ENCODE measurements at places on chromosomes 5 and 9.

DNA sequence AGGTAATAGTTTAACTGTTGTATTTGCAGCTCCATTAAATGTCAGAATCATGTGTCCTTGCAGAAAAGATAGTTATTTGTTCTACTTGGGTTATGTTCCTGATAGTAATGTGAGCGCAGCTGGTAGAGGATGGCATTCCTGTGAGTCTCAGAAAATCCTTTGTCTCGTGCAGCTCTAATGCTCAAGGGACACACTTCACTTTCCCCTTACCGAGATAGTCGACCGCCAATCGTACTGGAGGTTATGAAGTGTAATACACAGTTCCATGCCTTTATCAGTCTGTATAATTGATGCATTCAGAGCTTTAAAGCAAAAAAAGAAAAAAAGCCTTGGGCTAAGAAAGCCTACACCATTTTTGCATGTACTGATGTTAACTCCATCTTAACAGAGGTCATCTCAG is 60.2 kb upstream of the SRP19 start:
- no peak for DNase-seq

DNA sequence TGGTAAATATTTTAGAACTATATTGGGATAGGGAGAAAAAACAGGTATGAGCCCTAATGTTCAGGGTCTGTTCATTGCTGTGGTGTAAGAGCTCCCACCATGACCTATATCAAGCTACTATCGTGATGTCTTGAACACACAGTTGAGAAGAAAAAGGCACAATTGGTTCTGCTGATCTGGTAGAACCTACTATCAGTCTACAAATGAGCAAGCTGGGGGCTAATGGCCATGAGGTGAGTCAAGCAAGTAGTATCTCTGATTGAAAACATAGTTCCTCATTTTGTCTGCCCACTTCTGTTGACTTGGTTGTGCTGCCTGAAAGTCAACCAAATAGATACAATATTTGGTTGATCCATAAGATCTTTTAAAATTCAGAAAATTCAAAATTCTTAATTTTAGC is 1026.3 kb downstream of the CDH12 start:
- no peak for DNase-seq

DNA sequence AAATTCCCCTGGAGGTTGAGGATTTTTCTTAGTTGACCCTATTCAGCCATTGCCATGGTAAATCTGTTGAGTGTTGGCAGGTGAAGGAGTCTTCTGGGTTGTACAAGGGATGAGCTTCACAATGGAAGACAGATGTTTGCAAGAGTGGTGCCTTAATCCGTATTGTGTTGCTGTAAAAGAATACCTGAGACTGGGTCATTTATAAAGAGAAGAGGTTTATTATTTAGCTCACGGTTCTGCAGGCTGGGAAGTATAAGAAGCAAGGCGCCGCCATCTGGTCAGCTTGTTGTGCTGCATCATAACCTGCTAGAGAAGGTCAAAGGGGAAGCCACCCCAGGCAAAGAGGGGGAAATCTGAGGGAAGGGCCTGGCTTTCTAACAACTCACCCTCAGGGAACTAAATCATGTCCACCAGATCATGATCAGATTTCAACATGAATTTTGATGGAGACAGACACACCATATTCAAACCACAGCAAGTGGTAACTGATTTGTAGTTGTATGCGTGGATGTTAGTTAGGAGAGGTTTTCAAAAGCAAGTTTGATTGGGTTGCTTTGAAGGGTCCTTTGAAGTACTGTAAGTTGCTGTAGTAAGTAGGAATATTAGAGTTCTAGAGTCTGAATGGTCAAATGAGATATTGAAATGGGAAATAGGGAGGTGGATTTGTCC is 2.5 kb downstream of the TNPO1 start:
- DNase-seq, result peak; percentile 83

DNA sequence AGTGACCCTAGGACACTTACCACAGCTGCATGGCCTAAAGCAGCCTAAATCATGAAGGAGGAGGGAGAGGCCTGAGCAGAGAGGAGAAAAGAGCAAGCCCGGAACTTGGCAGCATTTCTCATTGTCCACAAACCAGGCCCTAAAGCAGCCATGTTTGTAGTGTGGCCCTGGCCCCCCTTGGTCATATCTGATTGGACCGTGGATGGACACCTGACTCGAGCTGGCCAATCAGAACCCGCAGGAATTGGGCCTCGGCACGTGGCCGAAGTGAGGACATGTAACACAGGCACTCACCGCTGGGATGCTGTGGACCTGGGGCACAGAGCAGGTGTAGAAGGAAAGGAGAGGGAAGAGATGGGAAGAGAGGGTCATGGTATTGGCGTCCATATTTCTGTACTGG is 56.9 kb downstream of the ASS1 start:
- DNase-seq, result no peak

DNA sequence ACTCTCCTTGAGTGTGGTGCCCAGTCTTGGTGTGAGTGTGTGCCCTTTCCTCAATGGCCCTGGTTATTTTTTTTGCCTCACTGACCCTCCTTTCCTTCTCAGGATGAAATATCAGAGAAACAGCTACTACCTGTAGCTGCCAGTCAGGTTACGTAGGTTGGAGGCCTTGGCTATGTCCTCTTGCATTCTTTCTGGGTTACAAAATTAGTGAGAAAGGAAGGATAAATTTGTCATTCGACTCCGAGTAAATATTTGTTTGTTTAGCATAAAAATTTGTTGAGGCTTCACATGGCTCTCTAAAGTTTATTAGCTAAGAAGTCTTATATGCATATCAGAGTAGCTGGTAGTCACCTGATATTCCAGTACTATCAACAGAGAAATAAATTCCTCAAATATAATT is 15.4 kb downstream of the MACIR start:
- DNase-seq, result no peak

- DNase-seq, result no peak
Measured at GRCh38 chr5:6873359-6873758, 160.1 kb downstream of the TENT4A start.
